ENCODE measurements at places on chromosomes 5 and 9.

- DNase-seq = no peak
Measured at GRCh38 chr5:161333194-161333880, 213.2 kb downstream of the GABRB2 start.

GRCh38 chr5:112491257-112491656 is 72.2 kb upstream of the EPB41L4A start:
- peak; percentile 5 for DNase-seq

DNA sequence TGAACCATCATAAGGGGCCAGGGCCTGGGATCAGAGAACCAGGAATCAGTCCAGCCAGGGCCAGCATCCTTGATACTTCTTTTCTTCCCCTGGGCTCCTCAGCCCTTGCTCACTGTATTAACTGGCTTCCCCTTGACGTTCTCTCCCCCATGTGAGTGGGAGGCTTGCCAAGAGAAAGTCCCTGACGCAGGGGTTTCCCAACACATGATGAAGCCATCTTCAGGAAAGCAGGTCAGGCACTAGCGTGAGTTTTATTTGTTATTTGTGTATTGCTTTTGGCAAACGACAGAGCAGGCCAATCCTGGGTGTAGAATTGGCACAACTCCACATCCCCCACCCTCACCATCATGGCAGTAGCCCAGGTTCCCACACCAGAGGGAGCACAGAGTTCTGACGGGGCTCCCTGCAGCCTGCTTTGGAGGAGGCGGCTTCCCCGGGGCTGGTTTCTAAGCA is 165.5 kb upstream of the NFIL3 start:
- no peak for DNase-seq

GRCh38 chr5:122492675-122493074 is 180.6 kb downstream of the SNCAIP start:
- peak; percentile 37 for DNase-seq

- DNase-seq = peak; percentile 39
Measured at GRCh38 chr9:124894741-124895170, 32.8 kb downstream of the ARPC5L start.

DNA sequence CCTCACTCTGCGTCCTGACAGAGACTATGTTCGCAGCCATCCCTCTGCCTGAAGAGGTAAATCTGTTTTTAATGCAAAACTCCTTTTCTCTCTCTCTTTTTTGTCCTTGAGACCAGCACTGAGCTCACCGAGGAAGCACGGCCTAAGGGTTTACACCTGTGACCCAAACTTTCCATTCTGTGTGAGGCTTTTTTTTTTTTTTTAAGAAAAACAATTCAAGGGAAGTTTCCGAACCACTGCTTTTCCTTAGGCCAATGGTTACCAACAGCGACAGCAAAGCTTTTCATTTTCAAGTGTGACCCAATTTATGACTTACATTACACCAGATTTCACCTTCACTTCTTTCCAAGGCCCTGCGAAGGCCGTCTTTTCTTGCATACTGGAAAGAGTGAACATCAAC is 205.9 kb downstream of the EFNA5 start:
- DNase-seq = no peak

- DNase-seq = peak; percentile 95
Measured at GRCh38 chr5:112958093-112959088, 18.2 kb upstream of the DCP2 start.

DNA sequence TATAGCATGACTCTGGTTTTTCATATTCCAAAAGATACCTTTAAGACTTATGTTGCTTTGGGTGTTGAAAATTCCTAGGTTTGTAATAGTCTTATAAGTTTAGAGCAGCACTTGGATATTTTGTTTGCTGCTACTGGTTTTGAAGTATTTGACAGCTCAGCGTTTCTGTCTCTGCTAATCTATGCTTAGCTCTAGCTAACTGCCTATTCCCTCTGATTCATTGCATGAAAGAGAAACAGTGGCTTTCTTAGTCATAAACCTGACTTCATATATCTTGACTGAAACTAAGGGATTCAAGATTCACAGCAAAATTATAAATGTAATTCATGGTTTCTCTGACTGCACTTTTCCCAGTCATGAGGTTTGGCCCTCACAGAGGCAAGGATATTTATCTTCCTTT is 35.6 kb upstream of the ANXA1 start:
- DNase-seq = peak; percentile 80

GRCh38 chr5:124604419-124604818 is 142.0 kb downstream of the ZNF608 start:
- no peak for DNase-seq

- DNase-seq = no peak
Measured at GRCh38 chr5:77083088-77083487, 4.0 kb downstream of the ZBED3 start.

GRCh38 chr9:113996531-113997001 is 81.5 kb downstream of the AMBP start:
- no peak for DNase-seq

DNA sequence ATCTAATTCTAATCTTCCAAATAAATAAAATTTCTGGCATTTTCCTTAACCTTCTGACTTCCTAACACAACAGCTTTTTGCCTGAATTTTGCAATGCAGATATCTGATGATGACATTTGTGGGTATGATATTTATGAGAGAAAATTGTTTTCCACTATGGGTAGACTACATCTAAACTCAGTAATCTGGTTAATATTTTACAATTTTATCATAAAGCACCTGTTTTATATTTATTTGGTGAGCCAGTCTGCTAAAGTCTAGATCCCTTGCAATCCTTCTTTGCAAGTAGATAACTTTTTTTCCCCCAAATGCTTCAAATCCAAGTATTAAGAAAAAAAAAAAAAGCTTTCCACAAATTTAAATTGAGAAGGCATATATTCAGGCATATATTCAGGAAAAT is 246.2 kb upstream of the DAB2 start:
- no peak for DNase-seq

GRCh38 chr5:173890195-173890991 is 2.2 kb downstream of the CPEB4 start:
- peak; percentile 22 for DNase-seq

GRCh38 chr9:96436063-96436455 is 13.9 kb upstream of the HABP4 start:
- no peak for DNase-seq

- DNase-seq = peak; percentile 36
Measured at GRCh38 chr5:110288766-110289511, 437.5 kb downstream of the TMEM232 start.

GRCh38 chr9:34403554-34404380 is 27.1 kb upstream of the MYORG start:
- peak; percentile 78 for DNase-seq

DNA sequence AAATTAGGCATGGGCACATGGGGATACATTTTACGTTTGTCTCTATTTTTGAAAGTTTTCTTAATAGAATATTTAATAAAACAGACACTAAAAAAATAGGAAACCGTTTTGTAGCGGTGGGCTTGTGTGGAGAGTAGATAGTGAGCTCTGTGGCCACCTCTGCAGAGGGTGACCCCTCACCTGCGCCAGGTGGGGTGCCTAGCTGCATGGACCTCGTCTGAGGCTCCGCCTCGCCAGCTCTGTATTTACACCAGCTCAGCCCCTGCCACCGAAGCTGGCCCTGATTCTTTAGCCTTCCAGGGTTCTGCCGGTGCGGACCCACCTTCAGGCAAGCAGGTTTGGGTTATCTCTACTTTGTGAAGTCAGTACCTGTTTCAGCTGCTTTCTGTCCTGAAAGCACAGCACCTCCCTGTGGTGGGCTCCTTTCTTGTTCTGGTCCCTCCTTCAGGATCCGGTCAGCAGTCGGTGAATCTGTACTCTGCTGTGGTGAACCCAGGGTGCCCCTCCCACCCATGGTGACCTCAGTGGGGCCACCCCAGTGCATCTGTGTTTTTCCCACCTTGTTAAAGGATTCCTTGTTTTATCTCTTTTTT is 105.2 kb upstream of the CACNA1B start:
- no peak for DNase-seq

DNA sequence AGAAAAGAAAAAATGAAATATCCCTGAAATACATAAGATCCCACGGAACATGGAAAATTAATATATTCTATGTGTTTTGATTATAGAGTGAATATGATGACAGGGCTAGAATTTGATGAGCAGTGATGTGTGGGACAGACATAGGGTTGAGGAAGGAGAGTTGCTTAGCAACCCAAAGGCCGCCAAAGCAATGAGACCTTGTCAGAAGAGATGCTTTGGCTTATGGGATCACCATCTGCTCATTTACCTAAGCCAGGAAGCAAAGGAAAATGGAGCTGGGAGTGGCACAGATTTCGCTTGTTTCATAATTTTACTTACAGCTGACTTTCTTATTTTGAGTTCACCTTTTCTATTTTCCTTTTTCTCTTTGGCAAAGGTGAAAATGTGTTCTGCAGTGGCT is 20.9 kb upstream of the HAPLN1 start:
- no peak for DNase-seq

DNA sequence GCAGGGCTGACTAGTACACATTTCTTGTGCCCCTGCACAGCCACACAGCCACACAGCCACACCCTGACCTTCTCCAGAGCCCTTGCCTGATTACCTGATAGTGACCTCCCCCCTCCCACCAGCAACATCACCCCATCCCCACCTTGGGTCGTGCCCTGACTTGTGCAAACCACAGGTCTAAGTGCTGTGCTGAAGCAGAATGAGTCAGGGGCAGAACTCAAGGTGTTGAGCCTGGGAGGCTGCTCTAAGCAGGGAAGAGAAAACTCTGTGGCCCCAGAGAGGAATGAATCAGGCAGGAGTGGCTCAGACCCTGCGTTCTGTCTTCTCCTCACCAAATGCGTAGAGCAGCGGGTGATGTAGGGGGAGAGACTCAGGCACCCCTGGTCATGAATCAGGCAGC is 24.3 kb upstream of the FAT2 start:
- no peak for DNase-seq

- peak; percentile 52 for DNase-seq
Measured at GRCh38 chr5:71475788-71476384, 20.4 kb downstream of the BDP1 start.

- DNase-seq = no peak
Measured at GRCh38 chr5:95068289-95068910, 216.5 kb downstream of the MCTP1 start.

- DNase-seq = peak; percentile 91
Measured at GRCh38 chr9:104864675-104865104, 63.3 kb downstream of the ABCA1 start.

GRCh38 chr9:101977614-101978210 is 239.3 kb upstream of the GRIN3A start:
- DNase-seq = peak; percentile 11

- no peak for DNase-seq
Measured at GRCh38 chr9:69997524-69997923, 46.1 kb upstream of the MAMDC2 start.

Data from HCEC 1CT (cell line).